Fibroblast of villous mesenchyme (primary cell): ENCODE measurements at places on chromosomes 6 and 20. TPM values are rescaled to one million over a fixed set of nuclear protein-coding genes. Genes with fewer than 3 reads are reported as not detected.
A peak's percentile ranks its signal among the peaks of the same experiment; 100 is the strongest.

DNA sequence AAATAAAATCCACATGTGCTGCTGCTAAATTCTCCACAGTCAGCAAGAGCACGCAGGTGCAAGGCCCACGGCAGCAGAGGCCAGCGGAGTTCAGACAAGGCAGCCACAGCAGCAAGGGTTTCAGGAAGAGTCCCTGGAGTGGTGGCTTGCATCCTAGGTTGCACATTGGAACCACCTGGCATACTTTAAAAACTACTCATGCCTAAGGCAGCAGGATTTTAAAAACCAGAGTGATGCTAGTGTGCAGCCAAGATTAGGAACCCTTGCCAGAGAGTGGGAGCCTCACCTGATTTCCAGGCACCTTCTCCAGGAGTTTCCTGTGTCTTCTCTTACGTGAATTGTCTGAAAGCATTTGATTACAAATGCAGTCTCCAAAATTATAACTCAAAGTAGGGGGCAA is 104.0 kb upstream of the GPR6 start:
- DNase-seq: no peak

GRCh38 chr6:1612974-1613306 is 3.2 kb downstream of the FOXC1 start:
- peak; percentile 27 for DNase-seq

The KIFC1 gene
- 20.0 and 34.5 TPM in 2 replicates for total RNA-seq

The UBE2C gene
- 13.5 and 26.3 TPM in 2 replicates for total RNA-seq

The ADTRP gene
- total RNA-seq: 1.3 TPM in 2 replicates

GRCh38 chr6:28657381-28657768 is 131.7 kb downstream of the GPX5 start:
- DNase-seq: no peak

The FRK gene
- 0.32 and 0.43 TPM in 2 replicates for total RNA-seq

DNA sequence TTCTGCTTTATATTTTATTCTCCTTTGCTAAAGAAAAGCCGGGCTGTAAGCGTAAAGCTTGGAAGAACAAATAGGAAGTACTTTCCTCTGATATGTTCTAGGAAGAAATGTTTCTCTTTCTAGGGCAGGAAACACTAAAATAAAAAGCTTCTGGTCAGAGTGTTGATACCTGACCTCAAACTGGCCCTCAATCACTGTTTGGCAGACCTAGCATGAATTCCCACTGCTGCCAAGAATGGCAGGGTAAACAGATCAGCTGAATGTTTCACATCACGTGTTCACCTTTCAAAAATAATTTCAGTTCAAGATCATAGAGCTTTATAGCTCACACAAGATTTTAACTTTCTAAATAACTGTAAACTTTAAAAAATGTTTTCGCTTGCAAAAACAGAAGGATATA is 2.9 kb downstream of the MPC1 start:
- no peak for DNase-seq

DNA sequence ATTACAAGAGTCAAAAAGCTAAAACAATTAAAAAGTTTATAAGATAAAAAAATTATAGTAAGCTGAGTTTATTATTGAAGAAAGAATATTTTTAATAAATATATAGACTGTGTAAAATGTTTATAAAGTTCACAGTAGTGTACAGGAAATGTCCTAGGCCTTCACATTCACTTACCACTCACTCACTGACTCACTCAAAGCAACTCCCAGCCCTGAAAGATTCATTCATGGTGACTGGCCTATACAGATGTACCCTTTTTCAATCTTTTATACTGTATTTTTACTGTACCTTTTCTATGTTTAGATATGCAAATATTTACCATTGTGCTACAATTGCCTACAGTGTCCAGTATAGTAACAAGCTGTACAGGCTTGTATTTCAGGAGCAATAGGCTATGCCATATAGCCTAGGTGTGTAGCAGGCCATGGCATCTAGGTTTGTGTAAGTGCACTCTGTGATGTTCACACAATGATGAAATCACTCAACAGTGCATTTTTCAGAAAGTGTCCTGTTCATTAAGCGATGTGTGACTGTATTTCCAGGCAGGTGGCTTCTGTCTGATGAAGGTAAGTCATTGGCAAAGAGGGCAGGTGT is 130.2 kb downstream of the BTBD3 start:
- DNase-seq: no peak

- DNase-seq: no peak
These were observed 16.9 kb upstream of the ZSCAN9 start for GRCh38 chr6:28208111-28208659.

- no peak for DNase-seq
These were observed 123.8 kb downstream of the CDKAL1 start for GRCh38 chr6:20658053-20658452.

The ARG1 gene
- not detected in 2 replicates for total RNA-seq

The MMP24 gene
- 0.32 and 0.43 TPM in 2 replicates for total RNA-seq

GRCh38 chr6:148118244-148118643 is 224.4 kb upstream of the SASH1 start:
- DNase-seq: no peak

DNA sequence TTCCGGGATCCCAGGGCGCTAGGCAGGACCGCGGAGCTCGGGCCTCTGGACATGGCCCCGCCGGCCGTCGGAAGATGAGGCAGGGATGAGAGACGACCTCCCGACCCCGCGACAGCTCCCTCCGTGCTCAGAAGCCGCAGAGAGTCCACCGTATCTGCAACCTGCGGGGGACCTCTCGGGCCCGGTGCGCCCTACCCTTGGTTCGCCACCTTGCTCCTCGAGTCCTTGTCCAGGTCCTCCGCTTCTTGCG is 301 bp downstream of the PPP1R3D start:
- DNase-seq: no peak

DNA sequence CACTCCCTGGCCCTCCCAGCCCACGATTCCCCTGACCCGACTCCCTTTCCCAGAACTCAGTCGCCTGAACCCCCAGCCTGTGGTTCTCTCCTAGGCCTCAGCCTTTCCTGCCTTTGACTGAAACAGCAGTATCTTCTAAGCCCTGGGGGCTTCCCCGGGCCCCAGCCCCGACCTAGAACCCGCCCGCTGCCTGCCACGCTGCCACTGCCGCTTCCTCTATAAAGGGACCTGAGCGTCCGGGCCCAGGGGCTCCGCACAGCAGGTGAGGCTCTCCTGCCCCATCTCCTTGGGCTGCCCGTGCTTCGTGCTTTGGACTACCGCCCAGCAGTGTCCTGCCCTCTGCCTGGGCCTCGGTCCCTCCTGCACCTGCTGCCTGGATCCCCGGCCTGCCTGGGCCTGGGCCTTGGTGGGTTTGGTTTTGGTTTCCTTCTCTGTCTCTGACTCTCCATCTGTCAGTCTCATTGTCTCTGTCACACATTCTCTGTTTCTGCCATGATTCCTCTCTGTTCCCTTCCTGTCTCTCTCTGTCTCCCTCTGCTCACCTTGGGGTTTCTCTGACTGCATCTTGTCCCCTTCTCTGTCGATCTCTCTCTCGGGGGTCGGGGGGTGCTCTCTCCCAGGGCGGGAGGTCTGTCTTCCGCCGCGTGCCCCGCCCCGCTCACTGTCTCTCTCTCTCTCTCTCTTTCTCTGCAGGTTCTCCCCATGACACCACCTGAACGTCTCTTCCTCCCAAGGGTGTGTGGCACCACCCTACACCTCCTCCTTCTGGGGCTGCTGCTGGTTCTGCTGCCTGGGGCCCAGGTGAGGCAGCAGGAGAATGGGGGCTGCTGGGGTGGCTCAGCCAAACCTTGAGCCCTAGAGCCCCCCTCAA is at the start of gene LTA:
LTA (plus strand) TSS at position 249 of the 871 bp plus-strand sequence; CDS start at position 703, 454 bp downstream.
- no peak for DNase-seq

GRCh38 chr6:125700581-125701353 is 48.7 kb upstream of the HEY2 start:
- DNase-seq: no peak

DNA sequence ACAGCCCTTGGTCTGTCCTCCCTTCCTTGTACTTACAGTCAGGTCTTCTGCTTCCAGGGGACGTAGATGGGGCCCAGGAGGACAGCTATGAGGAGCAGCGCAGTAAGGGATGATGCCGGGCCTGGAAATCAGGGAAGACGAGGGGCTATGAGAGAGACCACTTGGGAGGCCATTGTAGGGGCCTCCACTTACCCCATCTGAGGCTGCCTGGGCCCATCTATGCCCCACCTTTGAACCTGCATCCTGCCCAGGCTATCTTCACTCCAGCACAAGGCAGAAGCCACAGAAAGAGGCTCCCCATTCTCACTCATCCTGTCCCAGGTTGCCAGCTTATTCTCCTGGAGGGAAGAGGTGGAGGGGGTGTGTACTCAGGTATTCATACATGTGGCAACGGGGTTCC is 10.4 kb upstream of the SIRPB1 start:
- DNase-seq: no peak

GRCh38 chr6:109187399-109188114 is 92.2 kb downstream of the CEP57L1 start:
- DNase-seq: peak; percentile 44

The DAAM2 gene
- 13.8 and 16.1 TPM in 2 replicates for total RNA-seq

The LGSN gene
- total RNA-seq: under 0.01 and 0.32 TPM in 2 replicates

The PRDM1 gene
- 29.6 and 39.7 TPM in 2 replicates for total RNA-seq

The BAK1 gene
- total RNA-seq: 20.0 and 30.7 TPM in 2 replicates

- DNase-seq: no peak
These were observed 9.1 kb downstream of the LBP start for GRCh38 chr20:38355161-38356012.

The PRND gene
- not detected in 2 replicates for total RNA-seq

The CFB gene
- total RNA-seq: 3.5 and 12.1 TPM in 2 replicates
